ENCODE measurements at places on chromosomes 3 and 15.

- no peak for DNase-seq
These were observed 107.1 kb downstream of the DGKG start for GRCh38 chr3:186254676-186255650.

DNA sequence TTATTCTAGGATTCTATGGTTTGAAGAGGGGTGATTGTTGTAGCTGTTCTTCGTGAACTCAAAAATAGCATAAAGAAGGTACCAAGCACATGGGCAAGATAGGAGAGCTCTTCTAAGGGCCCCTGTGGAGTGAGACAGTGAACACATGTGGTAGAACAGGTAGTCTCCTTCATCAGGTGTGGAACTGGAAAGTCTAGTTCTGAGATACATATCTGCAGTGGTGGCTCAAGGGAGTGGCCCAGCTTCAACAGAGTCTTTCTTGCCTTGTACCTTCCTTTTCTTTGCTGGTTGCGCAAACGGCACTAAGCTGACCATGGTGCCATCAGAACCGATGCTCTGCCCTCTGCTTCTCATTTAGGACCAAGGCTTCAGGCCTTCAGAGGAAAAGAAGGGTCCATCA, 65.2 kb downstream of the CERS3 start:
- no peak for DNase-seq

DNA sequence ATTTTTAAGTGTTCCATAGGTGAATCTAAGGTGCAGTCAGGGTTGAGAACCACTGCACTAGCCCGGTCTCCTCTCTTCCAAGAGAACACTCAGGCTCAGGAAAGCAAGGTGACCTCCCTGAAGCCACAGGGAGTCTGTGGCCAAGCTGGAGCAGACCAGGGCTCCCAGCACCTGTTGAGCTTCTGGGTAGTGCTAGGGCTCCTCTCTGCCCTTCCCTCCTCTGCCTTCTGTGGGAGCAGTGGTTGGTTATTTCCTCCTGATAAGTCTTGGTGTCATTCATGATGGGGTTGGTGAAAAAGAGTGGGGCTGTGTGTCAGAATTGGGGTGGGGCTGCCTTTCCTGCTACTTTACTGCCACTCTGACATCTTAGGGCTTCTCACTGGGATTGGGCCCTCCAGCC, 163.1 kb upstream of the UMPS start:
- DNase-seq, result no peak

- DNase-seq, result no peak
These were observed 454.8 kb downstream of the SHQ1 start for GRCh38 chr3:72393455-72393854.

DNA sequence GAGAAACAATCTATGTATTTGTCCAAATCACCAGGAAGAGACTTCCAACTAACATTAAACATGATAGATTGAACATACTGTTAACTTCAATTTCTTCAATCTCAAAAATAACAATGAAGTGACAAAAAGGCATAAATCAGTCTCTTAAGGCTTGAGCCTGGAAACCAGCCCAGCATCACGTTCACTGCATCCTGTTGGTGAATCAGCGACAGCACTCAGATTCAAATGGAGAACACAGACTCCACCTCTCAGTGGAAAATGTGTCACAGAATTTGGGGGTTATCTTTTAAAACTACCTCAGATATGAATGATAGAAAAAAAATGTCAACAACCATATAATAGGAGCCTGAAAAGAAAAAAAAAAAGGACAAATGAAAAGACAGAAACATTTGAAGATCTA, 212.0 kb downstream of the MINAR1 start:
- no peak for DNase-seq

DNA sequence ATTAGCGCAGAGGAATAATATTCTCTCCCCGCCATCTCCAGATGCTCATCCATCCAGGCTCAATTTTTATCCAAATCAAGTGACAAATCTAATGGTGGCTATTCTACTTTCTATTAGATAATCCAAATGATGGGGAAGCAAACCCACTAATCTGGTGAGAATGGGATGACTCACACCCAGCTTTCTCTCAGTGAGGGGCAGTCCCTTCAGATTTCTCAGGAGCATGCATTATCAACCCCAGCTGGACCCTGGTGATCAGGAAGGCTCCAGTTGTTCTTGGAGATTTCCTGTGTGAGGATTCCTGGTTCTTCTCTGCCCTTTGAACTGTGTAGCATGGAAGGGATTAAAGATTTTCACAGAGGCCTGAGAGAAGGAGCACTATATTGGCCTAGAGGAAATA, 358.0 kb downstream of the WDR72 start:
- no peak for DNase-seq

GRCh38 chr3:142660383-142660782, 63.5 kb upstream of the TRPC1 start:
- DNase-seq, result no peak

DNA sequence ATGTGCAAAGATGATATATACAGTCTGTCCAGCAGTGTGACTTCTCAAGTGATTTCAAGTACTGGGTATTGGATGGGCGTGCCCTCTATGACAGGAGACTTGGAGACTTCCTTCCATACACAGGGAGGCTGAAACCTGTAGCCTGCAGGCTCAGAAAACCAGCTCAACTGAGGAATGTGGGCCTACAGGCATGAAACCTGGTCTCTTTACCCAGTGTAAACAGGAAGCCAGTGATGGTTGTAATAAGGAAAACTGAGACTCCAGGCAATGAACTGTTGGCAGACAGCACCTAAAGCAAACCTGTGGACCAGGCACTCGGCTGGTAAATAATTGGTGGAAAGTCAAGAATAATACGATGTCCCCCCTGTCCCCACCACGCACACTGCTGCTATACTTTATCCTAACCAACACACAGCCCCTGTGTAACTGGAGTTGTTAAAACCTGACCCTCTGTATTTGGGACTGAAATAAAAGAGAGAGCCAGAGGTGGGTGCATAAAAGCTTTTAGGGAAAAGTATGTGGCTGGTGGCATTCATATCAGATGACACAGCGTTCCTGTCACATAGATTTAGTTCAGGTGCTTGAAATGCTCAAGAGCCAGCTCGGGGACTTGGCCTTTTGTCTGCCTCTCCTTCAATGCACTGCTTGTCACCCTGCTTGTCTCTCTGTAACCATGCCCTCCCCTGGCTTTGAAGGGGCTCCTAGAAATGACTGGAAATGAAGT, 144.7 kb downstream of the TPRG1 start:
- no peak for DNase-seq

- DNase-seq, result no peak
These were observed 61.3 kb upstream of the PIAS1 start for GRCh38 chr15:67992834-67993233.

GRCh38 chr15:69546182-69546581, 93.6 kb downstream of the RPLP1 start:
- DNase-seq, result no peak

- DNase-seq, result no peak
These were observed 32.3 kb upstream of the LEKR1 start for GRCh38 chr3:156793851-156794250.

GRCh38 chr3:195025056-195025883, 245.7 kb downstream of the XXYLT1 start:
- peak; percentile 18 for DNase-seq

DNA sequence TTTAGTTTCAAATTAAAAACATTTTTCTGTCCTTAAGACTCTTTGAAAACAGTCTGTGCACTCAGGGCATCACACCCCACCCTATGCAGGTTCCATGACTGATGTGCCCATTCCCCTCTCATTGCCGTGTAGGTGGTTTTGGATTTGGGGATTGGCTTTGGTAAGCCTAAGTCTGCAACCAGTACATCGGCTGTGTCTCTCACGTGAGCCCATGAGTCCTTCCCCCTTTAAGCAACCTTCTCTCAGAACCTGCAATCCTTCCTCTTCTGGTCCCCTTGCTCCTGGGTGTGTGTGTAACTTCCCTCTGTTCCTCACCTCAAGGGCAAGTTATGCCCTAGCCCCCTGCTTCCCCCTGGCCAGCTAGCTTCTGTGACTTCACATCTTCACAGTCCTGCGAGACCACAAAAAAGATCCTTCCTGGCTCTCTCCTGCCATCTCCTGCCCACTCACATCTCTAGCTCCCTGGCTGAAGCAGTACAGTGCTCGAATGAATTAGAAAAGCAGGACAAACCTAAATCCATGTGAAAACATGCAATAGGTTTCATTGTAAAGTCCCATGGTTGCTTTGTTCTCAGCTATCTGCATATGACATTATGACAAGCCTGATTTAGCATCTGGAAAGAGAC, 126.7 kb downstream of the UACA start:
- no peak for DNase-seq

DNA sequence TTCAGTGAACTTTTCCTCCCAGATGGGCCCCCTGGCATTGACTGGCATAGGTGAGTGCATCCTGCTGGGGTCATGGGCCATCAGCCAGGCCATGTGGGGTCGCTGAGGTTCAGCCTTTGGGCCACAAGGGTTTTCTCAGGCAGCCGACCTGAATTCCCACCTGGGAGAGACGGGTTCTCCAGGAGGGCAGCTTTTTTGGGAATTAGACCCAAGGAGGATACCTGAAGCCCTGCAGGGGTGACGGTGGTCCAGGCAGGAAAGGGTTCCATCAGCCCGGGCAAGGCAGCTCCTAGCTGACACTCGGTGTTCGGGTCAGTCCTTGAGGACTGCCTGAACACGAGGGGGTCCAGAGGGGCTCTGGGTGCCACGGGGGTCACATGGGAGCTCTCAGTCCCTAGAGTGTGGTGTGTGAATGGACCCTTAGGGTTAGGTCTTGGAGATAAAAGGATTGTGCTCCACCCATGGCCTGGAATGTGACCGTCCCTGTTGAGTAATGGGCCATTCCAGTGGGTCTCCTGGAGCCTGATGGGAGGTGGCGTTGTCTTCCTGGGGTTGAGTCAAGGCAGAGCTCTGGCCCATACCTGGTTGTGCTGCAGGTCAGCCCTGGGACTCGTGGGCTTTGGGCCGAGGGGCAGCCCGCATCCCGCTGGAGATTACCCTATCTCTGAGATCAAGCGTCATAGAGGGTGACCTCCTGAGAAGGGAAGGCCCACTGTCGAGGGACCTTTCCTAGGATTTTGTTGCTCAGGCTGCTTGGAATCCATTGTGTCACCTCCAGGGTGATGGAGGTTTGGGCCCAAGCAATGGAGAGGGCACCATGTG, 192.8 kb downstream of the UBE3A start:
- DNase-seq, result no peak

- no peak for DNase-seq
These were observed 58.3 kb downstream of the GPR171 start for GRCh38 chr3:151144760-151145159.

DNA sequence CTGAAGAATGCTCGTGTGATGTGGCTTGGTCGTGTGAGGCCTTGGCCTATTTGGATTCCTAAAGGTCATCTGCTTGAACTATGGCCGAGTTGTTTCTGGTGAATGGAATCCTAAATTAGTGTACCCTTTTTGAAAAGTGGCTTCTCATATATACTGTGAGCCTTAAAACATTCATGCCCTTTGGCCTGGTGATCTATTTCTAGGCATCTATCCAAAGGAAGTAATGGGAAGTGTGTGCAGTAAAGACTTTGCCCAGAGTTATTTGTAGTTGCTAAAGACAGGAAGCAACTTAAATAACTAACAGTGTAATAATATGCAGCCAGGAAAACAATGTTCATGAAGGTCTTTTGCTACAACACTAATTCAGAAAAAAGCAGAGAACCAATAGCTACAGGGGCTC, 3.0 kb downstream of the DGKG start:
- no peak for DNase-seq

DNA sequence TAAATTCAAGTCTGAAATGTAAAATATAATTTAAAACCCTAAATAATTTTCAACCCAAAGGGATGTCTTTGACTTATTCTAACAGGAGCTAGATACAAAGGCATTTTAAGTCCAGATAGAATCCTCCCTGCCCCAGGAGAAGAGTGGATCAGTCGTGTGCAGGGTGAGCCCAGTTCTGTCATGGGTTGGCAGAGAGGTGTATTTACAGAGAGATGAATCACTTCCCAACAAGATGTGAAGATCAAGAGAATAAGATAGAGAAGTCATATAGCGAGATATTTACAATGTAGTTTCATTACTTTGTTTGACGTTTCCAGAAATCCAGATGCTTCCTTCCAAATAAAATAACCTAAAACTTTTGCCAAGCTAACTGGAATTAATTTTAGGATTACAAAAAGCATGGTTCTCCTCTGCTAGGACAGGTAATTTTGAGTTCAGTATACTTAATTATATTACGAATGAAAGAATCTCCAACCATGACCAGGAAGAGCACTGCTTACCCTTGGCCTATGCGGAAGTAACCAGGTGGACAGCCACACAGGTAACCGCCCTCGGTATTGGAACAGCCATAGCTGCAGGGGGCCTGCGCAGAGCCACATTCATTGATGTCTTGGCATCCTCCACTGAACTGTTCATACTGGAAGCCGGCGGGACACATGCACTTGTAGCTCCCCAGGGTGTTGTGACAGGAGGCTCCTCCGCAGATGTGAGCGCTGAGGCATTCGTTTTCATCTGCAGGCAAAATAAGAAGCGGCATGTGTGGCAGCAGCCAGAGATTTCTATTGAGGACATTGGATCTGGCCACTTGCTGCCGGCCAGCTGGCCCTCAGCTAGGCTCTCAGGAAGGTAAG, 84.0 kb downstream of the DUT start:
- no peak for DNase-seq

DNA sequence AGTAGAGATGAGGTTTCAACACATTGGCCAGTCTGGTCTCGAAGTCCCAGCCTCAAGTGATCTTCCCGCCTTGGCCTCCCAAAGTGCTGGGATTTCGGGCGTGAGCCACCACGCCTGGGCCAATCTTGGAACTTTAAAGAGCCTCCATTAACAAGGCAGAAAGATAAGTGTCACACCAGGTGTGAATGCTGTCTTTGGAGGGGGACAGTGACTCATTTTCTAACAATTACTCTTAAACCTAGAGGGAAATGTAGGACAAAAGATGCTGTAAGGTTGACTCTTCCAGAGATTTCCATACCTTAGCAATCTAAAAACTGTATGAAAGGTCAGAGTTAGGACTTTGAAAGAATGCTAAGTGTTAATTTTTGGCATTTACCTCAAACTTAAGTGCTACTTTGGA, 84.9 kb downstream of the FNDC3B start:
- DNase-seq, result no peak

GRCh38 chr3:7875925-7876324, 625.7 kb upstream of the LMCD1 start:
- DNase-seq, result no peak

DNA sequence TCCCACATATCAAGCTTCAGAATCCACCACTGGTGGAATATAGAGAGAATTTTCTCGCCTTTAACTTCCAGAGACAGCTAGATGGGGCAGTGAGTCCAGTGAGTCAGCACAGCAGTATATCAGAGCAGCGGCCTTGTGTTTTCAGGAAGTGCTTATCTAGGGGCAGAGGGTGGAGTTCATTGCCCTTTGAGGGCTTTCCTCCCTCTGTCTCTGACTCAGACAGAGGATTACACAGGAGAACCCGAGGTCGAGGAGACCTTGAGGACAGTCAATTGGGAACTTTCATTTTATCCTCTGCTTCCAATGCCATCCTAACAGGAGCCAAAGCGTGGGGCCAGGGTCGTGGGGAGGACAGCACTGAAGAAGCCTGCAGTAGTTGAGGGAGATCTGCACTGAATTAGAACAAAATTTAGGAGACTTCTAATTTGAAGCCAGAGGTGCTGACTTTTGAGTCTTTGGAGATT, 109.6 kb upstream of the UMPS start:
- DNase-seq, result no peak

GRCh38 chr3:12815719-12816118, 19.2 kb downstream of the CAND2 start:
- no peak for DNase-seq

All from CD8-positive, alpha-beta memory T cell (primary cell).